ENCODE measurements at places on chromosomes 11 and 22. TPM values are rescaled to one million over a fixed set of nuclear protein-coding genes. Genes with fewer than 3 reads are reported as not detected.

DNA sequence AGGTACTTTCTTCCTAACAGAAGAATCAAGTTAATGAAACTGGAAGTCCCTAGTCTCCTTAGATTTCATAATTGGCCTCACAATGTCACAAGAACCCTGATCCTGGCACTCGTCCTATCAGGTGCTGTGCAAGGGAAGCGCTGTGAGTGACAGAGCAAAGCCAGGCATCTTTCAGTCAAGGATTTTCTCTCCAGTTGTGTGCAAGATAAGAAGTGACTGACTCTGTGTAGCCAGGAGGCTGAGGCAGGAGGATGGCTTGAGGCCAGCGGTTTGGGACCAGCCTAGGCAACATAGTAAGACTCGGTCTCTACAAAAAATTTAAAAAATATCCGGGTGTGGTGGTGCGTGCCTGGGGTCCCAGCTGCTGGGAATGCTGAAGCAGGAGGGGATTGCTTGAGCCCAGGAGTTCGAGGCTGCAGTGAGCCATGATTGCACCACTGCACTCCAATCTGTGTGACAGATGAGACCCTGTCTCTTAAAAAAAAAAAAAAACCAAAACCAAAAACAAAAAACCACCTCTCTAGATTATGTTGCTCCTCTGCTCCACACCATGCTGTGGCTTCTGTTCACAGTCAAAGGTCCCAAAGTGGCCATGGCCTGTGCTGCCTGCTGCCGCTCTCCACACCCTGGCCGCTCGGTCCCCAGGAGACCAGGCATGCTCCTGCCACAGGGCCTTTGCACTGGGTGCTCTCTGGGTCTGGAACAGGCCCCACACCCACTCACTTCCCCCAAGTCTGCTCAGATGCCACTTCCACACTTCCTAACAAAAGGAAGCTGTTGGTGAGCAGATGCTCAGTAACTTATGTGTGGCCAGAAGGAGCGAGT, 54.2 kb upstream of the CLDN5 start:
- no peak for DNase-seq

Gene OR52E8
- total RNA-seq: not detected

Gene ACAD8
- total RNA-seq: 24.2 TPM

GRCh38 chr22:36247955-36248354, 5.0 kb upstream of the APOL1 start:
- no peak for DNase-seq

DNA sequence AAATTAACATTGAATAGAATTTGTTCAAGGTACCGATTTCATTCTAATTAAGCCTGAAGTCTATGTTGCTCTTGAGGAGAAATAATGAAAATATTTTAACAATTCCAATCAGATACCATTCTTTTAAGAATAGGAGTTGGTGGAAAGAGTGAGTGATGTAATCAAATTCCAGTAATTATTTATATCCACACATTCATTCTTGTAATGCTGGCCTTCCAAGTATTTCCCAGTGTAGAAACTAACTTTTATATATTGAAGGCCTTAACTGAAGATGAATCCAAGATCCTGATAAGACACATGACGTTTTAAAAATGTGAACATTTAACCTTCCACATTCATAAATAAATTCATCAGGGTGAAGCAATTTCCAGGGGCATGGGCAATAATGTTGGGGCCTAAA, 36.6 kb upstream of the PAX6 start:
- DNase-seq: no peak

GRCh38 chr22:46058091-46058420, 81.1 kb upstream of the WNT7B start:
- DNase-seq: peak; percentile 75

DNA sequence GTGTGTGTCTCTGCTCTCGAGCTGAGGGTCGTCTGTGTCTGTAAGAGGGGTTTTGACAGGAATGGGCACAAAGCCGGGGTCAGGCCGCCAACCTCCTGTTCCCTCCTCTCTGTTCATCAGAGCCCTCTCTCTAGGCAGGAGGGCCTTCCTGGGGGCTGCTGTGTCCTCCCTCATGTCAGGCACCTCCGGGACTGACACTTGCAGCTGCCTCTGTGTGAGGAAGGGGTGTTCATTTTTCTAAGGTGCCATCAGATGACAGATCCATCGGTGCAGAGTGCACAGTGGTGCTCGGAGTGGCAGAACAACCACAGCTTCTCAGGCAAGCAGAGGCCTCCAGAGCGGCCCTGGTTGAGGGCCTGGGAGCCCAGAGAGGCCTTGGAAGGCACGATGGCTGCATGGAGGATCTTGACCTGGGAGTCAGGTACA, 265.4 kb upstream of the B3GAT1 start:
- no peak for DNase-seq

Gene SHISAL1
- total RNA-seq: 2.1 TPM

- no peak for DNase-seq
Observed at GRCh38 chr11:121228851-121229250, 63.7 kb upstream of the SC5D start.

Gene ZNF214
- 8.3 TPM for total RNA-seq

- peak; percentile 54 for DNase-seq
Observed at GRCh38 chr11:67252831-67253239, 13.4 kb upstream of the GRK2 start.

DNA sequence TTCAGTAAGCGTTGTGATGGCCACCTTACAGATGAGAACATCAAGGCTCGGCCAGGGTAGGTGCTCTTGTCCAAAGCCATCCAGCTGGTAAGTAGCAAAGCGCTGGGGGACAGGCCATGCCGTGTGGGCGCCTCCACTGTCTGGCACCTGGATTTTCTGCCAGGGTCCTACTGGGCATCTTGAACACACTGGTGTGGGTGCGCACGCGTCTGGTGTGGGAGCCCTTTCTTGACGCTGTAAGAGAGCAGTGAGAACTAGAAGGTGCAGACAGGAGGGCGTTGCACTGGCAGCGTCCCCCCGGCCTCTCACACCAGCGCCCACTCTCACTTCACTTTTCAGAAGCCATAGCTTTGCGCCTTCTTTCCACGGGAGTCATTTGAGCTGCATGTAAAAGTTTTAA, 296.6 kb downstream of the TBC1D22A start:
- peak; percentile 47 for DNase-seq

GRCh38 chr11:27348340-27348873, 14.6 kb downstream of the CCDC34 start:
- DNase-seq: no peak

DNA sequence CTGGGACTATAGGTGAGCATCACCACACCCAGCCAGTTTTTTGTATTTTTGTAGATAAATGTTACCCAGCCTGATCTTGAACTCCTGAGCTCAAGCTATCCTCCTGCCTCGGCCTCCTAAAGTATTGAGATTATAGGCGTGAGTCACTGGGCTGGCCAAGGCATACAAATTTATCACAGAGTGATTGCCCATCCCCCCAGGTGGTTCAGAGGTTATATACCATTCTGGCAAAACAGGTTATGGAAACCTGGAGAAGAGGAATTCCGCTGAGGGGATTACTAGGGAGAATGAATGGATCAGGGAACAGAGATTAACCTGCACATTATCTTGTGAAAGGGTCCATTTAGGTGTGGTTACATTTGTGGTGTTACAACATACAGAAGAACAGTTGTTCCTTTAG, 8.1 kb downstream of the ATG13 start:
- DNase-seq: no peak

GRCh38 chr22:36110306-36110881, 50.2 kb downstream of the APOL3 start:
- DNase-seq: no peak

Gene GGTLC2
- not detected for total RNA-seq

- DNase-seq: no peak
Observed at GRCh38 chr11:17653611-17654010, 65.8 kb upstream of the MYOD1 start.

Gene GVQW3
- total RNA-seq: 6.2 TPM

Gene SCUBE2
- 8.8 TPM for total RNA-seq

Gene DENND5A
- total RNA-seq: 147 TPM

DNA sequence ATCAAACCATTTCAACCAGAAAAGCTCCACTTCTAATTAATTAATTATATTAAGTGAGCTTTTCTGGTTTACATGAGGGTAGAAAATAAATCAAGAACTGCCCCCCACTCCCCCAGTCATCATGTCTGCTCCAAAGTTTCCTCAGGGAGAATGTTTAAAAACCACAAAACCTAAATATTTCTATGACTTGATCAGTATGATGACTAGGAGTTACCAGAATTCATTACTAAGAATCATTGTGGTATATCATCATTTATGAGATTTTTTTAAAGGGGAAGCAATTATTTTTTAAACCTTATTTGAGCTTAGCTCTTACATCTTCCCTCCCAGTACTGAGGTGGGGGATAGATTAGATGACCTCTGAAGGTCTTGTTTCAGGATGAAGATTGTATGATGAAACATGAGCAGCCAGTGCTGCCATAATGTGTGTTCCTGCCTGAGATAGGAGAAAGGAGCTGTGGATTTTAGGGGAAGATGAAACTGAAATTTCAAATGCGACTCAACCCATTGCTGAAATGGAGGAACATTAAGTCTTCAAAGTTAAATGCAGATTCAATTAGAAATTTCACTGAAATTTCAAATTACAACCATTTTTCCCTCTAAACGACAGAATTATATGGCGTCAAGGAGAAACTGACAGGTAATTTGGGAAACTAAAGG, 401.3 kb upstream of the CADM1 start:
- no peak for DNase-seq

DNA sequence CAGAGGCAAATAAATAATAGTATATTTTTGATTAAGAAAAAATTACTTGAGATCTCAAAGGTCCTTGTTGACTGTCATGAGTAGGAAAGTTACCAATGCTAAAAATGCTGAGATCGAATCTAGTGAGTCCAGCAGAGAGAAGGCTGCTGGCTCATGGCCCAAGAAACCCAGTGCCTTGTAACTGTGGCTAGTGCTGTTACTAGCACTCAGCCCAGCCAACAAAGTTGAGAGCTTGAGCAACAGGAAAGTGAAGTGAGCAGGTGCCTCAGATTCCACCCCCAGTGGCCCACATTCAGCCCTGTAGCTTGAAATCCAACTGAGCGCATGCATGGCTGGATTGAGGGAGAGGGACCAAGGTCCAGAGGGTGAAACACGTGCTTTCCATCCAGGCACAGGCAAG, 398.2 kb downstream of the SHANK2 start:
- DNase-seq: no peak

Gene USH1C
- not detected for total RNA-seq

- DNase-seq: no peak
Observed at GRCh38 chr11:78313181-78313795, 104.3 kb downstream of the GAB2 start.

Gene DDTL
- total RNA-seq: 4.0 TPM

- DNase-seq: no peak
Observed at GRCh38 chr11:63862923-63863322, 24.0 kb downstream of the MARK2 start.

GRCh38 chr22:27531782-27532530, 269.6 kb downstream of the MN1 start:
- DNase-seq: no peak

Gene OR52N4
- 0.85 TPM for total RNA-seq

- no peak for DNase-seq
Observed at GRCh38 chr22:50260801-50261614, 475 bp downstream of the MAPK12 start.

Gene OR10A6
- not detected for total RNA-seq

GRCh38 chr11:122320671-122321070, 204.7 kb upstream of the BLID start:
- no peak for DNase-seq

Gene IGLL1
- not detected for total RNA-seq

DNA sequence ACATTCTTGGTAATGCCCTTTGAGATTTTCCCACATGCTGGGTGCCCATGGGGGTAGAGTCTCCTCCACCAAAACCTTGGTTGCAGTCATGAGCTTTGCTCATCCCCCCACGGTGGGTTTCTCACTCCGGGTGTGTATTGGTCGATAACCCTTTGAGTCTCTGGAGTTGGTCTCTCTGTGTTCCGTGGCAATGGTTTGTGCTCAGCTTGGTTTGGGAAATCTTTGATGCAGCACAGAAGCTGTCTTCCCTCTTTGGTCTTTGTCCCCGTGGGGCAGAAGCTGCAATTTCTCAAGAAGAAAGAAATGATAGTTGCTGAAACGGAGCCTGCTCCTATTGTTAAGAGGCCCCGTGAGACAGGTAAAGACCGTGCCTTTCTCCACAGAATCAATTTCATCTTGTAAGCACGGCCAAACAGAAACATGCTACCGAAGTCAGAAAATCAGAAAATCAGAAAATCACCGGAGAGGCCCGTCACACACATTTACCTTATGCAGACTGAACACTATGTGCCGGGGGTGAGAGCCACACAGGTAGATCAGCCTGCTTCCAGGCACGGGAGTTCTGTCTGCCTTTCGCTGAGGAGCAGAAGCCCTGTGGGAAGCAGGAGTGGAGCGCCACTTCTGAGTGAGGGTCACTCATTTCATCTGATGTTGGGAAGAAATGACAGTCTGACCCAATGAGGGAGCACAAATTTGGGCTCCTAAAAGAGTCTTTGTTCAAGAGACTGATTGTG, 186.1 kb downstream of the TBC1D22A start:
- no peak for DNase-seq

Gene ST14
- total RNA-seq: 2.8 TPM

DNA sequence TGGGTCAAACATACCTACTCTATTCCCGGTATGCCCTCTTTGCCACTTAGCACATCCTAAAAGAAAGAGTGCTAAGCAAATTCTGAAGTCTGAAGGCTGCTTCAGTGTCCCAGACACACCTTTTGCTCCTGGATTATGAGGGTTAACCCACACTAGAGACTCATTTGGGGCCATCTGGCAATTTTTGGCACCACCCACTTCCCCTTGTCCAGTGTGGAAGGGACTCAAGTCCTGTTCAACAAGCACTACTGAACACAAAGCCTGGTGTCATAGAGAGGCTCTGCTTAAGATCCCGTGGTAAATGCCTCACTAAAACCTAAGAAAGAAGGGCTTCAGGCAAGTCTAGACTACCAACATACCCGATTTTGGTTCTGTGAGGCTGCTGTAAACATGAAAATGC, 85.8 kb downstream of the SERGEF start:
- DNase-seq: no peak

GRCh38 chr22:44242946-44243724, 62.4 kb downstream of the PARVG start:
- no peak for DNase-seq

- DNase-seq: no peak
Observed at GRCh38 chr11:127308291-127308690, 307.7 kb upstream of the KIRREL3 start.

GRCh38 chr11:116772443-116773202, at the start of gene BUD13:
Gene BUD13 (minus strand): TSS chr11:116772987. CDS start chr11:116772964, 23 bp downstream.
- peak; percentile 97 for DNase-seq

DNA sequence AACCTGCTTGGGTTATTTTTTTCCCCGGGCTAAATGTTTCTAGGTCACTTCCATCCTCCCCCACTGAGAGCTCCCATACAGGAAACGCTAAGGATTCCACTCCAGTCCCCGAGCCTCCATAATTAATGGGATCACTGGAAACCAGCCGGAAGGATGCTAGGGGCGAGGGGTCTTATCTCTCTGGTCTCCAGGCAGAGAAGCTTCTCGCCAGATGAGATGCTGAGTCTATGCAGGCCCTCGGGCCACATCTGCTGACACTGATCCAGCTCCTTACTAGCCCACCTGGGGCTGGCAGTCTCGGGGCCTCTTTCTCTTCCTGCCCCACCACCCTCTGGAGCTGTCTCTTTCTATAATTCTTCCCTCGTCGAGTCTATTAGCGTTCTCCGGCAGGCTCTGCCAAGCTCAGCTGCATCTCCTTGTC, 125.9 kb upstream of the SYT13 start:
- no peak for DNase-seq

Gene CENPM
- not detected for total RNA-seq

- DNase-seq: no peak
Observed at GRCh38 chr11:111183706-111184105, 61.8 kb upstream of the POU2AF2 start.

Measured in sciatic nerve (tissue), 2 donors.